ENCODE measurements at places on chromosomes 4 and X.

GRCh38 chr4:74764119-74764518, 30.2 kb downstream of the BTC start:
- DNase-seq = no peak

DNA sequence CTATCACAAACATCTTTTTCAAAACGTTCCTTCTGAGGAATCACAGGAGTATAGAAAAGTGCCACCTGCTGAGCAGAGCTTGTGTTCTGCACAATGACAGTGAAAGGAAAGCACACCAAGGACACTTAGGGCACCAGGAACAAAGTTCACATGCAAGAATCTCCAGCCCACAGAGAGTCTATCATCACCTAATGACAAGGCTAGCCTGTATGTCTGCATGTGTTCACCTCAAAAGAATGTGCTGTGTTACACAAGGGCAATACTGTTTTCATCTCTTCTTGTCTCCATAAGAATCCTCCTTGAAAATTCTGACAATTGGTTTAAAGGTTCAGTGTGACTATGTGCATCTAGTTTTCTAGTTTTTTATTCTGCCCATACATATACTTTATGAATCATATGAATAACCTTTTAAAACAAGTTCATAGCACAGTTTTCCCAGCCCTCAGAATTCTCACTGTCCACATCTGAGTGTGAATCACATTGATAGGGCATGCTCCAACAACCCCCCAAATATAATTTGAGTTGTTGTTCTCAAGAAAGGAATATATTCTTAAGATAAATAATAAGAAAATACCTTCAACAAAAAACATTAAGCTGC, 118.0 kb downstream of the PWWP3B start:
- no peak for DNase-seq

GRCh38 chr4:142021181-142021580, 384.8 kb downstream of the IL15 start:
- DNase-seq = no peak

- DNase-seq = no peak
These were observed 132.4 kb downstream of the RASL11B start for GRCh38 chr4:52994567-52994966.

GRCh38 chr4:106595906-106596305, 227.3 kb upstream of the GIMD1 start:
- no peak for DNase-seq

DNA sequence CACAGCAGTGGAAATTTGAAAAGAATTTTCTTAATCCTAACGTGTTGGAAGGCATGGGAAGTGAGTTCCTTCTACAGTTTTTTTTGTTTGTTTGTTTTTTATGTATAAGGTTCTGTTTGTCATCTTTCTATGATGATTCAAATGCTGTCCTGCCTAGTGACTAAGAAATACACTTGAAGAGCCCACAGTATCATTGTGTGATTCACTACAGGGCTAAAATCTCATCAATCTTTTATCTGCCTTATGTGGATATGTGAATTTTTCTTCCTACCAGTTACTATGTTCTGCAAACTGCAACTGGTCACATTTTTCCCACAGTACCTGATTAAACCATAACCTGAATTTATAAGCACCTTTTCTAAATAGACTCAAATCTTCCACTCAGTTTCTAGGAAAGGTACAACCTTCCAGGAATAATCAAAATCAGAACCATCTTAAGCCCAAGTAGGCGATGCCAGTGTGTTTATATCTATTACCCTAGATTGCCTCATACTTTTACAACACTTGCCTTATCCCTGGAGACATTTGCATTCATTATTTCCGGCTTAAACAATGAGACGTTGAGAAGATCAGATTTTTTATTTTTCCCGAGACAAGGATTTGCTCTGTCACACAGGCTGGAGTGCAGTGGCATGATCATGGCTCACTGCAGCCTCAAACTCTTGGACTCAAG, 214.6 kb upstream of the GALNT7 start:
- DNase-seq = no peak

DNA sequence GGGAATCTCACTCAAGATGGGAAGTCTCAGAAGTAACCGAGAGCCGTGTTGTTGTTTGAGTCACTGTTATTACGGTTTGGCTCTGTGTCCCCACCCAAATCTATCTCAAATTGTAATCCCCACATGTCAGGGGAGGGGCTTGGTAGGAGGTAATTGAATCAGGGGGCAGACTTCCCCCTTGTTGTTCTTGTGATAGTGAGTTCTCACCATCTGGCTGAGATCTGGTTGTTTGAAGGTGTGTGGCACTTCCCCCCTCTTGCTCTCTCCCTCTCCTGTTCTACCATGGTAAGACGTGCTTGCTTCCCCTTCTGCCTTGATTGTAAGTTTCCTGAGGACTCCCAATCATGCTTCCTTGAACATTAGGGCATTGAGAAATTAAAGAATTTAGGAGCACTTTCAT, 37.0 kb downstream of the HAND2 start:
- DNase-seq = no peak
